ENCODE measurements at places on chromosomes 13 and 19.

GRCh38 chr13:29439601-29440388 is 155.7 kb downstream of the SLC7A1 start:
- no peak for DNase-seq

- no peak for DNase-seq
Measured at GRCh38 chr19:13610039-13610691, 103.9 kb upstream of the CACNA1A start.

GRCh38 chr13:51814825-51815650 is 11.1 kb upstream of the DHRS12 start:
- DNase-seq = peak; percentile 53

DNA sequence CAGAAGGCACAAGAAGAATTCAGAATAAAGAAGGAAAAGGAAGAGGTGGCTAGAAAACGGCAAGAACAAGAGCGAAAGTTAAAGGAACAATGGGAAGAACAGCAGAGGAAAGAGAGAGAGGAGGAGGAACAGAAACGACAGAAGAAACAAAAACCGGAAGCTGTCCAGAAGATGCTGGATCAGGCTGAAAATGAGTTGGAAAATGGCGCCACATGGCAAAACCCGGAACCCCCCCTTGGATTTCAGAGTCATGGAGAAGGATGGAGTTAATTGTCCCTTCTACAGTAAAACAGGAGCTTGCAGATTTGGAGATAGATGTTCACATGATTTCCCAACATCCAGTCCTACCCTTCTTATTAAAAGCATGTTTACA is 6.7 kb downstream of the CD209 start:
- no peak for DNase-seq

DNA sequence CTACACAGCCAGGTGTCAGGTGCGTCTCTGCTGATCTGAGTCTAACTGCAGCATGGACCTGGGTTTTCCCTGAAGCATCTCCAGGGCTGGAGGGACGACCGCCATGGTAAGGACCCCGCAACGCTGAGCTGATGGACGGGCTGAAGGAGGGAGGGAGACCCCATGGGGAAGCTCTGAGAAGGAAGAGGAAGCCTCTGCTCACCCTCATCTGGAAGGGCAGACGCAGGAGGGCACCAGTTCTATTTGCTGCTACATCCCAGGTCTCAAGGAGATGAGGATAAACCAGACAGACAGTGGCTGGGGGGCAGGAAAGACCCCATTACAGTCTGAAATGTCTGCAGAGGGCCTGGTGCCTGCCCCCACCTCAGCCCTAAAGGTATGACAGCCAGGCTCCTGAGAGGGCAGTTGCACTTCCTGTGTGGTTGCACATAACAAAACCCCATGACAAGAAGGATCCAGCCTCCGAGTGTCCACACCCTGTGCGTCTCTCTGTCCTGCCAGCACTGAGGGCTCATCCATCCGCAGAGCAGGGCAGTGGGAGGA is at the start of gene LILRA2:
LILRA2 (plus strand) TSS at position 461 of the 543 bp plus-strand sequence. CDS start 89 bp downstream, outside the sequence.
- DNase-seq = no peak

GRCh38 chr13:113124211-113124970 is 1.8 kb downstream of the F10 start:
- DNase-seq = no peak

- no peak for DNase-seq
Measured at GRCh38 chr13:97889803-97890202, 63.7 kb upstream of the IPO5 start.

DNA sequence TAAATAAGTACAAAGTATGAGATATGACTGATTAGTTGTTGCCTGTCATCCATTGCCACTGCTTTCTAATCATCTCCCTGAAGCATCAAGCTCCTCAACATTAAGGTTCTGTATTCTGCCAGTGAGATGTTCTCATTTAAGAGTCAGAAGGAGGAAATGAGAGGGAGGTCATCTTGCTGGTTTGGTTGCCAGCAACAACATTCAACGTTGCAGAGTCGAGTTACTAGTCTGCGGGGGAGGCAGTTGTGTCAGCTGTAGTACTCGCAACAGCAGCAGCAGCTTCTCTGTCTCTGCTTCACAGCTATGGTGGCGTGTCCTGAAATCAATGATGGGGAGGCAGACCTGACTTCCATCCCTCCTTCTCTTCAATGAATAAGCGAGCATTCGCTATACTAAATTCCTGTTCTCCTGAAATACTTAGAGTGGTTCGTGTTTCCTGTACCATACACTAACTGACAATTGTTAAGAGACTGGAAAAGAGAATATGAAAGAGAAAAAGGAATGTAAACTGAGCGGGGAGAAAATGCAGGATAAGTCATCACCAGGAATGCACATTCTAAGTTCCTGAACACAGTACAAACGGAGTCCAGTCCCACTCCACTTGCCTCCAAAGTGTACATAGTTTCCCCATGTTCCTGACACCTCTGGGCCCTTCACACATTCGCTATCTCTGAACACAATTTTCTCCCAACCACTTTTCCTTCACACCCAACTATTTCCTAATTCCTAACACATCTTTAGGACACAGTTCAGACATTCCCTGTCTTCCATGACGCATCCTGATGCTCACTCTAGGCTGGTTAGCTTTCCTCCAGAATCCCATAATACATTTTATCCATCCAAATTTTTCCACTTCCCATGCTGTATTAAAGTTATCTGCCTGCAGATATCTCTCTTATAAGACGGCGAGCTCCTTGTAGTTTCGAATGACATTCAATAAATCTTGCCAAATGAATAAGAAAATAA is 263.0 kb downstream of the KLF12 start:
- DNase-seq = no peak

- no peak for DNase-seq
Measured at GRCh38 chr13:66578305-66578704, 651.8 kb downstream of the PCDH9 start.
